ENCODE measurements at places on chromosomes 7 and 10.

DNA sequence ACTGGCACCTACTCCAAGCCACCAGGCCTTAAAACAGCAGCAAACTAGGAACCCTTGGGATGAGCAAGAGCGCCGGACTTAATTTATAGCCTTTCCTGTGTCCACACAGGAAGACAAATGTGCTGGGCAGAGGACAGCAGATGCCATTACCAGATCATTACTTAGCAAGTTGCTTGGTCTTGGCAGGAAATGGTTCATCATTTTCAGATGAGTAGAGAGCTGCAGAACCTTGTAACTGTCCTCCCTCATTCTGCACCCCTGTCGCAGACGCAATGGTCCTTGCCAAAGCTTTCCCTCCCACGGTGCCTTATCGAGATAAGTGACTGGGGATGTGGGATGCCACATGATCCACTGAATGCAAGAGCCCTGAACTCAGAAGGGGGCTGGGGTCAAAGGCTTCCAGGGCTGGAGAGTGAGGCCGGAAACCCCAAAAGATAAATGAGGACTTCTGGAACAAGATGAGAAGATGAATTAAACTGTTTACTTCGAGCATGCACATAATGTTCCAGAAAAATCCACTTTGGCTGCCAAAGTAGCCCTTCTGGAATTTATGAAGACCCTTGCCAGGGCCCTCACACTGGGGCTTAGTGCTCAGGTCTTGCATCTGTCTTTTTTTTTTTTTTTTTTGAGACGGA is 145.6 kb upstream of the ZNF32 start:
- DNase-seq = no peak

DNA sequence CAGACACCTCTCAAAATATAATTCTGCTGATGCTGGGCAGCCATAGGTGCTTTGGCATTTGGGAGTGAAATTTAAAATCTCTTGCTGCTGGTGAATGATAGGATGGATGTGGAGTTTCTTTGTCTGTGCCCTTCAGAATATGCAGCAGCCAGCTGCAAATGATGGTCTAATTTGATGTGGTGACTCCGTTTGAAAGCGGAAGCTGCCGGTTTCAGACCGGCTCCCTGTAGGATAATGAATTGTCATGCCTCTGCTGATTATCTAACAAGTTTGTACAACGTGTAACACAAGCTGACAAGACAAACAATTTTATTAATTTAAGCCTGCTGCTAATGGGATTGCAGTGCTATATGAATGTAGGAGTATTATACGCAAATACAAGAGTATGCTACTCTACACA is 103.5 kb downstream of the SND1 start:
- DNase-seq = no peak

DNA sequence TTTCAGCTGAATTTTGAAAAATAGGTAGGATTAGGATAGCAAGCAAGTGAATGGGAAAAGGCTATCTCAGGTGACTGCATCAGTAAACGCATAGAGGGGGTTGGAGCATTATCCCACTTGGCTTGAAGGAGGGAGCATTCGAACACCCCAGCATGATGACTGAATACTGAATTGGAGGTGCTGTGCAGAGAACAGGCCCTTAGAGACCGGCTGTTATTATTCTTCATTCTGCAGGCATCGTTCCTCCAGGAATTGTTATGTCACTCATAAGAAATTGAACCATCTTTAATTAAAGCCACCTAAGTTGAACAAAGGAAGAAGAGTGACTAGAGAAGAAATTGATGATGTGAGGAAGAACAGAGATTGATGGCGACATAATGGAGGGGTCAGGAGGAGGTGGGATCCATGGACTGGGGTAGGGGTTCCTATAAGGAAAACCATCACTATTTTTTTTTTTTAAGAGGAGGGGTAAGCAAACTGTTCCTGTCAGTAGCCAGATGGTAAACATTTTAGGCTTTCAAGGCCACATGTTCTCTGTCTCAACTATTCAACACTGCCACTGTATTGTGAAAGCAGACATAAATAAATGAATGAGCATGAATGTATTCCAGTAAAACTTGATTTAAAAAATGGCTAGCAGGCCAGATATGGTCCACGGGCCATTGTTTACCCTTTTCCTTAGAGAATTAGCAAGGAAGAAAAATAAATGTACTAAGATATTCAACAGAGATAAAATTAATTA is 264.7 kb upstream of the TAC1 start:
- no peak for DNase-seq

- no peak for DNase-seq
Measured at GRCh38 chr7:93367254-93367653, 135.1 kb downstream of the VPS50 start.

GRCh38 chr7:100053215-100053614 is 3.6 kb downstream of the ZSCAN21 start:
- no peak for DNase-seq
